ENCODE measurements at places on chromosomes 3 and 15.

DNA sequence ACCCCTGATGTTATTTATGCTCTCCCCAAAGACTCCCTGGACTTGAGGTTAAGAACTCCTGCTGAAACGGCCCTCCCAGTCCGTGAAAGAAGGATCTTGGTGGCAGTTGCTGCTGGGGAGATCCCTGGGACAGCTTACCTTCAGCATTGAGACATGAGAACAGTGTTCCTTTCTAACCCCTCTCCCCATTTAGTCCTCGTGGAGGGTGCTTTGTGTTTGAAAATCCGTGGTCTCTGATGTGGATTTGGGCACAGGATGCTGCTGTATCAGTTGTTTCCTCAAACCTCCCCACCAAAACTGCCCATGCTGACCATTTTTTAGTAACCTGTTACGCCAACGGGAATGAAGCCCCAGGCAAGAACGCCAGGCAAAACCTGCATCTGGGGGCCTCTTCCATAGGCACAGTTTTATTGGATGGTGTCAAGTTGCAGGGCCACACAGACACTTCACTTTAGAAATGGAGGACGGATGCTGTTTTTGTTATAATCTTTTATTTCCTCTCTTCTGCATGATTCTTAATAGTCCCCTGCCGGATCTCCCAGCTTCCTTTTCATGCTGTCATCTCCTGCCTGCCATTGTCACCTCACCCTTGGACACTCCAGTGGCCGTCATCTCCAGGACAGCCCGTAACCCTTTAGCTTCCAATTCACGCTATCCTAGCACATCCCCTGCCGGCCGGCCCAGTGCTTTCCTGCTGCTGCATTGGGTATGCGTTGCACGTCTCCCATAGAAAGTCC lies 31.7 kb upstream of the CEMIP start:
- no peak for DNase-seq

- no peak for DNase-seq
These were observed 455.6 kb upstream of the RARB start for GRCh38 chr3:24972491-24972890.

- DNase-seq = peak; percentile 4
These were observed 152.9 kb downstream of the ATP10A start for GRCh38 chr15:25710184-25710583.

- DNase-seq = peak; percentile 34
These were observed 32.8 kb downstream of the MYH15 start for GRCh38 chr3:108477511-108478147.

DNA sequence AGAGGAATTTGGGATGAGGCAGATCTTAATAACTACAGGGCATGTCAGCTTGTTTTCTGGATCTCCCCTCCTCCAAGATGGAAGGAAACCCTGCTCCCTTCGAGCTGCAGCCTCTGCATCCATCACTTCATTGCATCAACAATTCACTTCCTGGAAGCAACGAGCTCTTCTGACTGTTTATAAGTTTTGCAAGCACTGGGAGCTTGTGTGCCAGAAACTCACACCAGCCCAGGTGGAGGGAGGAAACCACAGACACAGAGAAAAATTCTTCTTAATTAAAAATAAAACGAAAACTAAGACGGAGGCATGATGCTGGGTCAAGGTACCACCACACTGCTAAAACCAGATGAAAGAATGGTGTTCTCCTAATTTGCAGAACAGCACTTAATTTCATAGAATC lies 10.6 kb downstream of the LRIG1 start:
- no peak for DNase-seq

GRCh38 chr3:39290255-39290654 lies 10.4 kb upstream of the CX3CR1 start:
- DNase-seq = no peak

GRCh38 chr15:63487076-63487757 lies 17.2 kb upstream of the USP3 start:
- DNase-seq = peak; percentile 79

DNA sequence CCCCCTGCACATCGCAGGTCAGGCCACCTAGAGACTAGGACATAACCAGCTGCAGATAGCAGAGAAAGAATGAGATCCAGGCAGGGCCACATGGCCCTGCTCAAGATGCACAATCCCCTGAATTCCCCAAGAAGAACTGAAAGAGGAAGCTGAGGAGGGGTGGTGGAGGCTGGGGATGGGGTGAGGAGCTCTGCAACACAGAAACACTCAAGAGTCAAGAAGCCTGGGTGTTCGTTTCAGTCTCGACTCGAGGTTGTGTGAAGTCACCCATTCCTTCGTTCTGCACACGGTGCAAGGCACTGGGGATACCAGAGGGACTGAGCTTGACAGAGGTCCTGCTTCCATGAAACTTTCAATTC lies 62.0 kb downstream of the TLE3 start:
- no peak for DNase-seq

- no peak for DNase-seq
These were observed 11.1 kb downstream of the ATOSA start for GRCh38 chr15:52668133-52668532.

GRCh38 chr3:121703973-121704372 lies 43.3 kb upstream of the HCLS1 start:
- no peak for DNase-seq

GRCh38 chr3:10344147-10344943 lies 23.4 kb upstream of the SEC13 start:
- peak; percentile 17 for DNase-seq

DNA sequence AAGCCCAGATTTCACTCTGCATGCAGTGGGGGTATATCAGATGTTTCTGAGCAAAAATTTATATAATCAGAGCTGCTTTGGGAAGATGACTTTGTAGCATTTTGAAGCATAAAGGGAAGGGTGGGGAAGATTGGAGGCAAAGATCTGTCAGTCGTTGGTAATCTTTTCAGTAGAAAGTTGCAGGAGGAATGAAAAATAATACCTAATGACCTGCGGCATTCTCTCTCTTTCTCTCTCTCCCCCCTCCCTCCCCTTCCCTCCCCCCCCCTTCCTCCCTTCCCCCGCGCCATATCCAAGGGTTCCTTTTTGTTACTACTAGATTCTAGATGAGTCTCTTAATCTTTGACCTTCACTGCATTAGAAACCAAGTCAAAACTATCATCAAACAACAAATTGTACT lies 1.5 kb upstream of the DMXL2 start:
- DNase-seq = no peak

DNA sequence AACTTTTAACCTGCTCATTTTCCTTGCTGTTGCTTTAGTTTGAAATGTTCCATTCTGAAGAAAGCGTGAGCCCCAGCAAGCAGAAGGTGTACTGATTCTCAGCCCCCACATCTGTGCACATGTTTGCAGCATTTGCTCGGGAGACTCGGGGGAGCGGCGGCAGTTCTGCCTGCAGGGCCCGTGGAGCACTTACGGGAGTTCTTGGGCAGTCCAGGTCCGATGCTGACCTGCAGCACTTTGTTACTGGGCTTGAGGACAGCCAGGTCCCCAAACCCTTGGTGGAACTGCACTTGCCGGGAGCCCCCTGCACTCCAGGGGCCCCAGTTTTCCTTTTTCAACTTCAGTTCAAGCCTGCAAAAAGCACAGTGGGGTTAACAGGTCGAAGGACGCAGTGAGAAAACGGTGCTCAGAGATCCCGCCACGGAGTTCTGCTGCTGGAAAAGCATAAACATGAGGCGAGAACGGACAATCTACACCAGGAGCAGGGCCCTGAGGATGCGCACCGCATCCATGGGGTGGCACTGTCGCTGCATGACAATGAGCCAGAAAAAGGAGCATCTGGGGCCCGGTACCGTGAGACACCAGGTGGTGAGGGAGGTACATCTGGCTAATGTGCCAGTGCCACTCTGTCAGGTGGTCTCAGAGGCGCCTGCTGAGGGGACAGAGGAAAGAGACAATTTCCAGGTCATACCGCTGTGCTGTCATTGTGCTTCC lies 45.6 kb upstream of the LDHAL6B start:
- no peak for DNase-seq

GRCh38 chr15:94231723-94232468 lies 535 bp downstream of the MCTP2 start:
- no peak for DNase-seq

DNA sequence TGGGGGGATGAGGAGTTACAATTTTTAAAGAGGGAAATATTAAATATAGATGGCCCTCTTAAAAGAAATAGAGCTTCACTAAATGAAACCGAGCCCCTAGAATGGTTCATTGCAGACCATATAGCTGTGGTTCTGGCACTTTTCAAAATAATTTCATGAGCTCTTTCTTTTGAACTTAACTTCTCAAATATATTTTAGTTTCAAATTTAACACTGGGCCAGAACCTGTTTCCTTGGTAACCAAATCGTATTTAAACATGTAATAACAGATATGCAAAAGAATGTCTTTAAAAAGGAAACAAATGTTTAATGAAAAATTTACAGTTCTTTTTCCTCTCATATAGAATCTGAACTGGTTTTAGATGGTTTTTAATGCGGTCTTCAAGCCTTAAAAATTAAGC lies 20.1 kb downstream of the ZBTB38 start:
- DNase-seq = no peak

Measured in stimulated activated CD8-positive, alpha-beta memory T cell treated with anti-CD3 and anti-CD28 coated beads, Interleukin-7, amount 100 ng/mL, for 1 hour (primary cell).